Activated B cell treated with CpG ODN at 0.5 μM for 24 hours (primary cell): ENCODE measurements at places on chromosomes 7 and 10.

DNA sequence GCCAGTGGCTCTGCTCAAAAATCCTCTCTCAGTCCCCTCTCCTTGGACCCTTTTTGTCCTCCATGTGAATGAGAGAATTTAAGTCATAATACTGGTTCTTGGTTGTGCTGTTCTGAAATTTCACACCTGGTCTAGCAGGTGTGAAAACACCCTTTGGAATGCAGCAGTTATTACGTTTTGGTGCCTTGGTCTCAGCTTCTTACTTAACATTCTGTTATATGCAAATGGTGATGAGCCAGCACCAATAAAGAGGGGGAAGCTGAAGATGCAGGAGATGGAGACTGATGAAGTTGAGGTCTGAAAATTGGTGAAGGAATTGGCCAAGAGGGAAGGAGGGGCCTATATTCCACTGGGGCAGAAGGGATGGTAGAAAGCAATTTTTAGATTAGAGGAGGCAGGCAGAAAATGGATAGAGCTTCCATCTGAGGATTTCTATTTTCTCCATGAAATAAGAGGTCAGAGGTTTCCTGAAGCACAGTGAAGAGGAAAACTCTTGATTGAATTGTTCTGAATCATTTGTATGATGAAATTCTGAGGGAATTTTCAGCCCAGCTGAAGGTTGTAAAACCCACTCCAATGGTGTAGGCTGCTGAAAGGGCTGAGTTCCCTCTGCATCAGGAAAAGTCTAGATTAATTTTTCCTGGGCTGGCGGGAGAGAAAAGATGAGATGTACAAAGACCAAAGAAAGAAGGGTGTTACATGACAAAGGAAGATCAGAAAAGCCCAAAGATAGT is 94.0 kb upstream of the FAM180A start:
- no peak for DNase-seq
- H3K27me3 ChIP-seq = no peaks in the 10 kb centered on the region
- H3K36me3 ChIP-seq = no peaks in the 10 kb centered on the region

GRCh38 chr10:70657041-70657440 is 15.3 kb upstream of the ADAMTS14 start:
- H3K36me3 ChIP-seq = no peaks in the 10 kb centered on the region
- no peak overlapping the region for H3K4me3 ChIP-seq
- no peak overlapping the region for H3K27ac ChIP-seq
- no peaks in the 10 kb centered on the region for H3K4me1 ChIP-seq
- DNase-seq = no peak

DNA sequence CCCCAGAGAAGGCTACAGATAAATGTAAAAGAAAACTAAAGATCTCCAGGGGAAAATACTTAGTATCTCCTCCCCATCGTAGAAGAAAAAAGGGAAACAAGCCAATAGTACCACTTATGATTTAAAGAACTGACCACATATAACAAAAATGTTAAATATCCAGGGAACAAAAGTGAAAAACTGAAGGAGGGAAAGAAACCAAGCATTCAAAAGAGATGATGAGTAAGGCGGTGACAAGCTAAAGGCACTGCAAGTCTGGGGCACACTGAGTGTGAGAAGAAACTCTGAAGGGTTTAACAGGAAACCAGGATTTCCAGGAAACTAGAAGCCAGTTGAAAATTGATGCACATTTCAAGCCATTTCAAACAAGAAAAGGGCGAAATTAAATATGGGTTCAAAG is 226.3 kb downstream of the AHR start:
- no peaks in the 10 kb centered on the region for H3K36me3 ChIP-seq
- H3K27ac ChIP-seq = no peak overlapping the region
- H3K4me1 ChIP-seq = no peaks in the 10 kb centered on the region
- no peak overlapping the region for H3K4me3 ChIP-seq

DNA sequence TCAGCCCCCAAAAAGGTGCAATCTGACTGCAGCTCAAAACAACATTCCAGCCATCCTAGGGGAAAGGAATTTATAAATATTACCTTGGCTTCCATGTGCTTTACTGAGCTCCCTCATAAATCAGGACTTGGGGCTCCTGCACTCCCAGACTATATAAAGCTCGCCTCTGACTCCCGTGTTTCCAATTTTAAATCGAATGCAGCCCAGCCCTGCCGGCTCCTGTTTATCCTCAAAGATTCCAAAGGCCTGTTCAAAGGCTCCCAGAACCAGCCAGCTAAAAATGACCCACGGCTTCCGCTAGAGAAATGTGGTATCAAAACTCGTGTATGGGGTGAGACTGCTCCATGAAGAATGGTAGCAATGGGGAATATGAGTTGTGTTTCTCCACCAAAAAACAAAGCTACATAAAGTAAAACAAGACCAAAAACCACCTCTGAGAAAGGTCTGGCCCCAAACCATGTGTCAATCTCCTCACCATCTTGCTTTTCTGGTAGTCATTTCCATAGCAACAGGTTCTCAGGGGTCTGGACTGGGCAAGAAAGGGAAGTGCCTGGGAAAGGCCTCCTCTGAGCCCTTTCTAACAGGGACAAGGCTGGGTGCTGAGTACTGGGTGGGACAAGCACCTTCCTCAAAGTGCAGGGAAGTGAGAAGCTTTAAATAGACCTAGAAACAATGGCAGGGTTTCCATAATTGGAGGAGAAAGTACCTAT is 5.1 kb downstream of the CALML3 start:
- DNase-seq = peak; percentile 1
- H3K4me3 ChIP-seq = no peak overlapping the region
- no peak overlapping the region for H3K27ac ChIP-seq
- no peaks in the 10 kb centered on the region for H3K36me3 ChIP-seq
- no peaks in the 10 kb centered on the region for H3K4me1 ChIP-seq

DNA sequence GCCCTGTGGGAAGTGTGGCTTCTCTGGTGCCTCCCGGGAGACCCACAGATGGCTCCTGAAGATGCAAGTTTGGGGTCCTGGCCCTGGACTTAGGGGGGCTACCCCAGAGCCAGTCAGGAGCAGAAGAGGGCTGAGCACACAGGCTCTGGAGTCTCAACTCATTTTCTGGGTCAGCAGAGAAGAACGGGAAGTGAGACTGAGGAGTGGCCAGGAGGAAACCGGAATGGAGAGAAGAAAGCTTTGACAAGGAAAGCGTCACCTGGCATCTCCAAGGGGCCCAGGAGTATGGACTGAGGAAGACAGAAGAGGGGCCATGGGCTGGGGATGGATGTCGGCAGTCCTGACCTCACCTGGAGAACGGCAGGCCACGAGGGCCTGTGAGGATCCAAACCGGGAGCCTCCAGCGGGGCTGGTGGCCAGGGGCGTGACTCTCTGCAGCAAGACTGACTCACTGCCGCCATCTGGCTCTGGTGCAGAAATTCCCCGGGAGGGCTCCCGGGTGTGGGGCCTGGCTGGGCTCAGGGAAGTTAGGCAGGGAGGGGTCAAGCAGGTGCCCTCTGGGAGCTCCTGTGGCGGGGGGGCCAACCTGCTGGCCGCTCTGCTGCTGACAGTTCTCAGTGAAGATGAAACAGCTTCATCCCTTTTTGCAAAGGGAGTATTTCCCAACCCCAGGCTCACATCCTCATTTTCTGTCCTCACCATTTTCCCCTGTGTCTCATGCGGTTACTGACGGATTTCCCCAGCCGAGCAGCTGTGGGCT is 23.6 kb downstream of the DAGLB start:
- DNase-seq = no peak
- H3K4me1 ChIP-seq = no peaks in the 10 kb centered on the region

DNA sequence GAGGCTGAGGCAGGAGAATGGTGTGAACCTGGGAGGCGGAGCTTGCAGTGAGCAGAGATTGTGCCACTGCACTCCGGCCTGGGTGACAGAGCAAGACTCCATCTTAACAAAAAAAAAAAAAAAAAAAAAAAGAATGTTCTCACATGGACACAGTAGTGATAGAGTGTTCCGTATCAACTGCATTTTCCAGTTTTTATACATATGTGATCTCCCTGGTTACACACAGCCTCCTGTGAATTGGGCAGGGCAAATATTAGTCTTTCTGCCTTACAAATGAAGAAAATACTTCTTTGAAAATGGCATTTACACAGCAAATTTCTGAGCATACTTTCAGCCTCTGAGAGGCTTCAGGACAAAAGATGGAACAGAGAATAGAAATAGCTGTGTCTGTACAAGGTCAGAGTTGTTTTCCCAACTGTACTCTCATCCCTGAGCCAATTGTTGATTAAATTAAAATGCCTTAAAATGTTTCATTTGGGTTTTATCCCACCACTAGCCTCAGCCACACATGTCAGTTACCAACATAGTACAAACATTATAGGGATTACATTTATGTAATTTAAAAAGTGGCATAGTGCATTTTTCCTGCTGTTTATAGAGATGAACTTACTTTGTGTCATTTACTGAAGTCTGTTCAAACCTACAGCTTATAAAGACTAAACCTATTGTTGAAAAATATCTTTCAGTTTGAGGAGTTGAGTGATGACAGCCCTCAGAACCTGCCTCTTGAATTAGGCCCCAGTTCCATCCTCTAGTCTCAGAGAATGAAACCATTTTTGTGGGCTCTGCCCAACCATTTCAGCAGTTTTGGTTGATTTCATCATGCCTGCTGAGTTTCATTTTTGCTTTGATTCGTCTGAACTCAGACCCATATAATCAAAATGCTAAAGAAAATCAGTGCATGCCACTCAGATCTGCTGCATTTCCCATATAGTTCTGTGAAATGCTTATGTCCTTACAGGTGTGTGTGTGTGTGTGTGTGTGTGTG is 609.4 kb upstream of the C7orf33 start:
- H3K27ac ChIP-seq = no peak overlapping the region
- no peaks in the 10 kb centered on the region for H3K27me3 ChIP-seq
- no peak overlapping the region for H3K4me3 ChIP-seq
- no peaks in the 10 kb centered on the region for H3K4me1 ChIP-seq
- no peak for DNase-seq
- H3K36me3 ChIP-seq = no peaks in the 10 kb centered on the region

DNA sequence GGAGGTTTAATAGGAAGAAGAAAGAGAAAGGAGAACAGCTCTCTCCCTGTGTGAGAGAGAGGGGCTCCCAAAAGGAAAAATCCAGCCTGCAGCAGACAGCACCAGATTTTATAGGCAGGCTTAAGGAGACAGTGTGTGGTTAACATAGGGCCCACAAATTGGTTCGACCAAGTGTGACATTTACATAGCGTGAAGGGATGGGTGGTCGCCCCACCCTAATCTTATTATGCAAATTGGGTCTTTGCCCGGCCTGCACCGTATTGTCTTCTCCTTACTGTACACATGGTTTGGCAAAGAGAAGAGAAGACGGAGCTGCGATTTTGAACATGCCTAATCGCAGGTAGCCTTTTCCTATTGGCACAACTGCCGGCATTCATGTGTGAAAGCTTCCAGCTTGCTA is 756.3 kb downstream of the NXPH1 start:
- H3K4me1 ChIP-seq = no peaks in the 10 kb centered on the region
- H3K36me3 ChIP-seq = no peaks in the 10 kb centered on the region
- H3K27me3 ChIP-seq = no peaks in the 10 kb centered on the region

- no peaks in the 10 kb centered on the region for H3K4me1 ChIP-seq
- peaks cover 25% of the 10 kb centered on the region for H3K27me3 ChIP-seq
- DNase-seq = no peak
- H3K36me3 ChIP-seq = no peaks in the 10 kb centered on the region
- no peak overlapping the region for H3K27ac ChIP-seq
- H3K4me3 ChIP-seq = no peak overlapping the region
These were observed 62.6 kb upstream of the EN2 start for GRCh38 chr7:155395176-155395797.

- H3K4me1 ChIP-seq = peaks cover 3% of the 10 kb centered on the region
- no peak overlapping the region for H3K4me3 ChIP-seq
- H3K36me3 ChIP-seq = no peaks in the 10 kb centered on the region
- no peak for DNase-seq
- peaks cover under 1% of the 10 kb centered on the region for H3K27me3 ChIP-seq
These were observed 22.9 kb upstream of the IFIT2 start for GRCh38 chr10:89278900-89279392.

- no peaks in the 10 kb centered on the region for H3K36me3 ChIP-seq
- peaks cover 2% of the 10 kb centered on the region for H3K27me3 ChIP-seq
- DNase-seq = no peak
- no peak overlapping the region for H3K27ac ChIP-seq
- H3K4me1 ChIP-seq = no peaks in the 10 kb centered on the region
These were observed 63.9 kb downstream of the PPP1R9A start for GRCh38 chr7:94971051-94971867.

- peaks cover 83% of the 10 kb centered on the region for H3K36me3 ChIP-seq
- H3K4me1 ChIP-seq = no peaks in the 10 kb centered on the region
- H3K27me3 ChIP-seq = no peaks in the 10 kb centered on the region
- no peak overlapping the region for H3K4me3 ChIP-seq
- no peak overlapping the region for H3K27ac ChIP-seq
These were observed 11.6 kb downstream of the NAMPT start for GRCh38 chr7:106273009-106273668.

- no peak for DNase-seq
- H3K27ac ChIP-seq = no peak overlapping the region
- H3K27me3 ChIP-seq = no peaks in the 10 kb centered on the region
These were observed 36.4 kb downstream of the FEZF1 start for GRCh38 chr7:122268101-122268500.

- no peak for DNase-seq
- no peaks in the 10 kb centered on the region for H3K27me3 ChIP-seq
- no peaks in the 10 kb centered on the region for H3K36me3 ChIP-seq
- H3K4me3 ChIP-seq = no peak overlapping the region
These were observed 124.7 kb upstream of the MGMT start for GRCh38 chr10:129342385-129342784.

DNA sequence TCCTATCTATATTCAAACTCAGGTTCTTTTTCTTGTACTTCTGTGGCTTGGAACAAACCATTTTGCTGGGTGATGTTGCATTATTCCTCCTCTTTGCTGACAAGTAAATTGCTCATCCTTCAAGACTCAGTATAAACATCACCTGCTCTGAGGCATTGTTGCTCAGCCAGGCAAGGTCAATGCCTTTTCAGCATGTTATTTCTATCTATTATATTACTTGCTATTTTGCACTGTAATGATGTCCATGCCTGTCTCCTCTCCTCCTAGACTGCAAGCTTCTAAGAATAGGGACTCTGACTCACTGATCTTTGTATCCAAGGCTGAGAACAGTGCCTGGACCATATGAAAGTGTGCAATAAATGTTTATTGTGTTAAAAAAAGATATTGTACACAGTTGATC is 293.8 kb downstream of the RNLS start:
- no peak for DNase-seq
- H3K27ac ChIP-seq = no peak overlapping the region
- no peaks in the 10 kb centered on the region for H3K27me3 ChIP-seq
- H3K4me1 ChIP-seq = peaks cover 44% of the 10 kb centered on the region
- no peak overlapping the region for H3K4me3 ChIP-seq
- H3K36me3 ChIP-seq = no peaks in the 10 kb centered on the region
